ENCODE measurements at places on chromosomes 16 and 17.
A peak's percentile ranks its signal among the peaks of the same experiment; 100 is the strongest.

GRCh38 chr17:15513856-15514459, 46.5 kb upstream of the CDRT4 start:
- DNase-seq = no peak

- peak; percentile 98 for DNase-seq
Measured at GRCh38 chr17:75456417-75457046, at the start of gene TMEM94. TSS of gene TMEM94 (plus strand) at chr17:75456635. CDS start at chr17:75471906, 15,271 bp downstream.

DNA sequence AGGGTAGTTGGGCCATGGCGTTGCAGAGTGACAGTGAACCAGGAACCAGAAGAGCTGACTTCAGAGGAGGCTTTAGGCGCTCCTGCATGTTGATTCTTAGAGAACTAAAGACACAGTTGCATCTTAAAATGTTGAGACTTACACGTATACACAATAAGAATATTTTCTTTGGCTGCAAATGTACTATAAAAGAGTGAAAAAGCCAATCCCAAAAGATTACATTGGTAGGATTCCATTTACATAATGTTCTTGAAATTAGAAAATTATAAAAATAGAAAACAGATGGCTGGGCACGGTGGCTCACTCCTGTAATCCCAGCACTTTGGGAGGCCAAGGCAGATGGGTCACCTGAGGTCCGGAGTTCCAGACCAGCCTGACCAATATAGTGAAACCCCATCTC, 738.8 kb downstream of the WWOX start:
- DNase-seq = no peak

GRCh38 chr17:10761281-10761680, 31.5 kb upstream of the TMEM220 start:
- no peak for DNase-seq

DNA sequence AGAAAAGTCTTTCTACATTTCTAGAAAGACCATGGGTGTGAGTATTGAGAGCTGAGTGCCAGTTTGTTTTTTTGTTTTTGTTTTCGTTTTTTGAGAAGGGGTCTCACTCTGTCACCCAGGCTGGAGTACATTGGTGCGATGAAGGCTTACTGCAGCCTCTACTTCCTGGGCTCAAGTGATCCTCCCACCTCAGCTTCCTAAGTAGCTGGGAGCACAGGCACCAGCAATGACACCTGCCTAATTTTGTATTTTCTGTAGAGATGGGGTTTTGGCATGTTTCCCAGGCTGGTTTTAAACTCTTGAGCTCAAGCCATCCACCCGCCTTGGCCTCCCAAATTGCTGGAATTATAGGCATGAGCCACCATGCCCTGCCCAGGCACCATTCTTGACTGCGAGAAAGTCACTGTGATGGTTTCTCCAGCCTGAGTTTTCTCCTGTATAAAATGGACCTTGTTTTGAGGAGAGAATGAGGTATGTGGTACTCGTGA, 673.8 kb downstream of the MAF start:
- peak; percentile 51 for DNase-seq

DNA sequence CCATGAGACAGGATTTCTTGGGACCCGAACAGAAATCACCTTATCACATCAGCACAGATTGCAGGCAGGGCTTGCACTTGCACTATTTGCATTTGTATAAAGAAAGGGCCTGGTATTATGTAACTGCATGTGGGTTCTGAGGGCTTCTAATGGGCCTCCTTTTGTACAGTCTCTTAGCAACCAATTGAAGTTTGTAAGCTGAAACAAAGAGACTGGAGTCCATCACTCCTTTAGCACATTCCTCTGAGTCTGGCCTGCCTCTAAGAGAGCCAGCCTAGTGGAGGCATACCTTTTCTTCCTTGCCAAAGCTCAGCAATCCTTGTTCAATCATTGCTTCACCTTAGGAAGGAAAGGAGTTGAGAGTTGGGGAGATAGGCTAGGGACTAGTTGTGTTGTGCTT, 387.1 kb downstream of the XYLT1 start:
- DNase-seq = no peak

DNA sequence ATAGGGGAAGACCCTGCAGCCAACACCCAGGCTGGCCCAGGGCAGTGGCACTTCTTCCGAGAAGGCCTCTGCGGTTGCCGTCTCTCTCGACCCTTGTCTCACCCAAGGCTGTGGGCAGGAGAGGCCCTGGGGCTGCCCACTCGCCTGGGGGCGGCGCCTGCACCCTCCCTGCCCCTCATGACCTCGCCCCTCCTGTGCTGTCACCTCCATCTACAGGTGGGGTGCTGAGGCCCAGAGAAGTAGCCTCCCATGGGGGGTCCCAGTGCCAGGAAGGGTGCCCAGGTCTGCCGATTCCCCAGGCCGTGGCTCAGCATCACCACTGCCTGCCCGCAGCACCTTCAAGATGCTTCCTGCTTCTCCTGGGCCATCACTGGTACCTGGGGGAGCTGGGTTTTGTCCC, 992 bp downstream of the NLRC3 start:
- DNase-seq = no peak

DNA sequence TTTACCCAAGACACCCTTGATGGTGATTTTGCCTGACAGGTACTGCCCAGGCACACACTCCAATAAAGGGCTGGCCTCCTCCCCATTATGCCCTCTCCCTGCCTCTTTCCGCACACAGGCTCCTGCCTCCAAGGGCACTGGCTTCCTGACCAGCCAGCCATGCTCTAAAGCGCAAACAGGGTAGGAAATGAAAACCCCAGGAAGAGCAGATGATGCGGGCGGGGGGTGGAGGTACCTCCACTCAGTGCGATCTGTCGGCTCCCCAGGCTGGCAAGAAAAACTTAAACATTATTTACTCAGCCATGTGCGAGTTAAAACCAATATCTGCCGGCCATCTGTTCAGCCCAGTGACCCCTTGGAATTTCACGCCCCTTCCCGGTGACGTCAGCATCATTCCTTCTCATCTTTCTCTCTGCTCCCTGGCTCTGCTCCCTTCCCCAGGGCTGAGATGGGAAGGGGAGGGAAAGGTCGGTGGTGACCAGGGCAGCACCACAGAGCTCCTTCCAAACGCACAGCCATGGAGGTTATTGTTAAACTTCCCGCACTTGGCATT, 262.5 kb downstream of the CBLN1 start:
- peak; percentile 41 for DNase-seq

- DNase-seq = peak; percentile 41
Measured at GRCh38 chr16:2486645-2487516, 12.0 kb downstream of the TBC1D24 start.

DNA sequence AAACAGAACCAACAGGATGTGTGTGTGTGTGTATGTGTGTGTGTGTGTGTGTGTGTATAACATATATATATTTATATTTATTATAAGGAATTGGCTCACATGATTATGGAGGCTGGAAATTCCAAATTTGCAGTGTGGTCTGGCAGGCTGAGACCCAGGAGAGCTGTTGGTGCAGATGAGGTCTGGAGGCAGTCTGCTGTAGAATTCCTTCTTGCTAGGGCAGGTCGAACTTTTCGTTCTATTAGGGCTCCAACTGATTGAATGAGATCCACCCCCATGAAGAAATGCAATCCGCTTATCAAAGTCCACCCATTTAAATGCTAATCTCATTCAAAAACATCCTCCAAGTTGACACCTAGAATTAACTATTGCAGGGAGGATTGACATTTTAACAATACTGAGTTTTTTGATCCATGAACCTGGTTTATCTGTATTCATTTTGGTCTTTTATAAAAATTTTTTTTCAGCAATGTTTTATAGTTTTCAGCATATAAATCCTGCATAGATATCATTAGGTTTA, 85.0 kb downstream of the CYLD start:
- DNase-seq = no peak

GRCh38 chr16:12869698-12870427, 31.5 kb upstream of the SHISA9 start:
- no peak for DNase-seq

DNA sequence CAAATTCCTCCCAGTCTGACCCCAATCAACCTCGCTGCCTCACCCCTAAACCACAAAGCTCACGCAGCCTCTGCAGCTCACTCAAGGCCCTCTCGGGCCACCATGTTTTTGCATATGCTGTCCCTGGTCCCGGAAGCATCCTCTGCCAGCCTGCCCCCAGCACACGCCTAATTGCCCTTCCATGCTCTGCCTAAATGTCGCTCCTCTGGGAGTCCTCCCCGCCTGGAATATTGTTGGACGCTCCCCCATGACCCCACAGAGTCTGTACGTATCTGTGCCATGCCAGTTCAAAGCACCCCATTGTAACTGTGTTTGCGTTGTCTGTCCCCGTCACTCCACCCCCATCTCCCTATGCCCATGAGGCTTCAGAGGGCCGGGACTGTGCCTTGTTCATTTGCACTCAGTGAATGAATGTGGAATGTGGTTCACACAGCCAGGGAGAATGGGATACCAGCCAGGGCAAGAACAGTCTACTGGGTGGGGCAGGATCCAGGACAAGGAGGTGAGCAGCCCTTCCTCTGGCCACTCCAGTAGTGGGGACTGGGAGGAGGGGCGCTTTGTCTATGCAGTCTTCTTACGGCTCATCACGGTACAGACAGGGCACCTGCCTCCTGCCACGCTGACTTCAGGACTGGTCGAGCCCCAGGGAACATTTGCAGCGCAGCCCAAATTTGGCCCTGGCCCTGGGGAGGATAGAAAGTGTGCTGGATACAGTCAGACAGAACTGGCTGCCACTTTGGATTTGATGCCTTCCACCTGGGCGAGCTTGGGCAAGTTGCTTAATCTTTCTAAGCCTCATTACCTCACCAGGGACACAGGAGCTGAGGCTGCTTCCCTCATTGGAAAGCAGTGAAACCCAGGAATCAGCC, 48.5 kb downstream of the NOS2 start:
- no peak for DNase-seq

- no peak for DNase-seq
Measured at GRCh38 chr16:30923554-30924075, at the start of gene FBXL19. TSS of gene FBXL19 (plus strand) at chr16:30923572. CDS start at chr16:30925755, 2,183 bp downstream.

- DNase-seq = no peak
Measured at GRCh38 chr17:15409721-15410250, 57.6 kb downstream of the CDRT4 start.

GRCh38 chr16:58500430-58501241, 693 bp downstream of the NDRG4 start:
- peak; percentile 20 for DNase-seq

DNA sequence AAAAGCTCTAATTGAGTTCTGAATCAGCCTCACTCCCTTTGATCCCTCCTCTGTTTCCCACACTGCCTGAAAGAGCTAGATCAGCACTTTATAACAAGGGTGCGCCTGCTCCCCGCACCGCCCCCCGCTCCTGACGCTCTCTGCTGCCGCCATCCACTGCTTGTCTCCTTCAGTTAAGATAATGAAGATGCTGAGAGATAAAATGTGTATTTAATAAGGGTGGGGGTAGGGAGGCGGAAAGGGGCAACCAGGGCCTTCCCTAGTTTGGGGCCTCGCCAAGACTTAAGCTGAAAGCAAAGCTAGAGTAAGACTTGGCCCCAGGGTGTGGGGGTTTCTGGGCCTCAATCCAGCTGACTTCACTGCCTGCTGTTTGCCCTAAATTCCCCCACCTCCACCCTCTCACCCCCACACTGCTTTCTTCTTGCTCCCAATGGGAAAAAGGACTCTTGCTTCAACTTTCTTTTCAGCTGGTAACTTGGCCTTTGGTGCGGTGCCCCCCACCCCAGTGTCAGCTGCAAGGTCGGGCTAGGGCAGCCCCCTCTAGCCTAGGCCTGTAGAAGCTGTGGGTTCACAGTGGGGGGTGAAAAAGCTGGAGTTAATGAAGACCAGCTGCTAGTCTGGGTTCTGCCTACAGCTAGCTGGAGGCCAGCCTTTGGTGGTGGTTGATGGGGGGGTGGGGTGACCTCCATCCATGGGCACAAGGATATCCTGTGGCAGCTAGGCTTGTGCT, 1.8 kb upstream of the RARA start:
- peak; percentile 80 for DNase-seq

- no peak for DNase-seq
Measured at GRCh38 chr16:81676066-81676882, 102.8 kb upstream of the PLCG2 start.

DNA sequence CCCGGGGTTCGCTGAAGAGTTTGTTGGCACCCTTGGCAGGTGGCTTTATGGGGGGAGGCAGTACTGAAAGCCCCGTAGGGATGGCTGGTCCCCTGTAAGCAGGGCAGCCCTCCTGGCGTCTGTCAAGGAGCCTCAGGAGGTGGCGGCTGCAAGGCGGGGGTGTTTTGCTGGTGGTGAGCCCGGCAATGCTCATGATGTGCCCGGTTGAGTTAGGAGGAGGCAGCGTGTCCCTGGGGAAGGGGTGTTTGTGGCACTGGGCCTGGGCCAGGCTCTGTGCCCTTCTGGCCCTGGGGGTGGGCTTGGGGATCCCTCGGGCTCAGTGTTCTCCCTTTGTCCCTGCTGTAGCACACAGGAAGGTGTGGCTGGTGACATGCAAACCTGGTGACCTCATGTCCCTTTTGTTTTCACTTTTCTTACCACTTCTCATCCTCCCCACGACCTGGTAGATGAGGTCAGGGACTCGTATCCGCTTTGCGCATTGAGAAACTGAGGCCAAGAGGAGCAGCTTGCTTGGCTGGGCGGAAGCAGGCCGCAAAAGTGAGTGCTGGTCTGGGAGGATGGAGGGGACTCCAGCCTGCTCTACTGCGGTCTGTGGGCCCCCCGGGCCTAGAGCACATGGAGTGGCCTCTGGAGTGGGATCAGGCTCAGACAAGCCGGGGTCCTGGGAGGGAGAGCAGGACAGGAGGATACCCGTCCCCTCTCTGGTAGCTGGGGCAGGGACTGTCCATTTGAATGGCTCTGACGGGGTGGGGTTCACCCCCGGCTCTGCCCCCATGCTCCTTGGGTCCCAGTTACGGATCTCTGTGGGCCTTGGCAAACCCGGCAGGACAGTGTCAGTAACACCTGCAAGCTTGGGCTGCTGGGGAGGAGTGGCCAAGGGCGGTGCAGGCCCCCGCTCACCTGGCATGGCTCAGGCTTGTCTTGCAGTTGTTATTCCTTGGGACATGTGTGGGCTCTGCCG, 2.2 kb downstream of the SNN start:
- no peak for DNase-seq

GRCh38 chr17:48246612-48247011, 139.0 kb downstream of the SNX11 start:
- no peak for DNase-seq

- no peak for DNase-seq
Measured at GRCh38 chr17:59037960-59038359, 68.7 kb downstream of the TRIM37 start.

DNA sequence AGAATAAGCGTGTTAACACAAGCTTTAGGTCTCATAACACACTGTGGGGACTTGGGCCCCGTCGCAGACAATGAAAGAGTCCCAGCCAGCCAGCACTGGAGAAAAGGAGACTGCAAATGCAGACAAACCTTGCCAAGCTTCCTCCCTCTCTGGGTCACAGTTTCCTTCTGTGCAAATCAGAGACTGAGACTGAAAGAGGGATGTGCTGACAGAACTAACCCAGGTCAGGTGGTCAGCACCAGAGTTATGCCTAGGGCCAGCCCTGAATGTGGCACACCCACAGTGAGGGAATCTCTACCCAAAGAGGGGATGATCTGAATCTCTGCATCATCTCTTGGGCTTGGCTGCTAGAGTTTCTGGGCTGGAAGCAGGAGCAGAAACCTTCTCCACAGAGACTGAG, 282.3 kb upstream of the CCL2 start:
- no peak for DNase-seq

GRCh38 chr16:47069313-47069712, 74.4 kb downstream of the NETO2 start:
- no peak for DNase-seq
